Cortex of kidney (tissue), 1 donor: ENCODE measurements at places on chromosomes 16 and 17.

DNA sequence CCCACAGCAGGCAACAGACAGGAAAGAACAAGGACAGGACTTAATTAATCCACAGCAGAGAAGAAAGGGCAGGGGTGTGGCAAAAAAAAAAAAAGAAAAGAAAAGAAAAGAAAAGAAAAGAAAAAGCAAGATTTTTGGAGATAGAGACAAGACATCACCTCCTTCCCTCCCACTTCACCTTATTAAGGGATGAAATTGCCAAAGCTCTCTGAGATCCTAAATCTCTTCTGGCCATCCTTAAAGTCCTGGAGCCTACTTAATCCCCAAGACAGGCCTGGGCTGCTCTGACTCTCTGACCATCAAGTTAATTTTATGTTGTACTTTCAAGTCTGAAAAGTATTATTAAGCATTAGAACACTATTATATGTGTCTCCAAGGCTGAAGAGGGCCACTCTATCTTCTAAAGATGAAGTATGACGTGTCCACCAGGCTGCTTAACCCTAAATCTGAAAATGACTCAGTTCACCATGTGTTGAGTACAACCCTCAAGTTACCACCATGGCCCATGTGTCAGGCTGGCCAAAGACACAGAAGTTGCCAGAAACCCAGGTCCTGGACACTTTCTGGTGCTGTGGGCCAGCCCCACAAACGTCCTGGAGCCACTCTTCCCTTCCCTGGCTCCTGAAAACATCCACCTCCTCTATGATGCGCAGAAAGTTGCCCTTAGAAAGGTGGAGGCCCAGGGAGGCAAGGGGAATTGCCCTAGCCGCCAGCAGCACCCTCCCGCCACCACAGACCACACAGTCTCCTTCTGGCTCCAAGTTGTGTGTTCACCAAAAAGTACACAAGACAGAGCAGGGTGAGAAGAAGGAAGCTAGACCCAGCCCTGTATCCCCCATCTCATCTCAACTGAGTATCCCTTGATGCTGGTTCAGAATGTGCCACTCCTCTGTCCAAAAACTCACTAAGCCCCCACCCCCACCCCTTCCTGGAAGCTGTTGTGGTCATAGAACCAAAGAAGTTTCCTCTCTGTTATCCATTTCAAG lies 2.7 kb downstream of the SOCS1 start:
- DNase-seq = no peak

GRCh38 chr17:27621536-27621935 lies 9.5 kb upstream of the LGALS9 start:
- DNase-seq = no peak

GRCh38 chr16:4578961-4579530 lies 22.9 kb downstream of the C16orf96 start:
- DNase-seq = no peak

DNA sequence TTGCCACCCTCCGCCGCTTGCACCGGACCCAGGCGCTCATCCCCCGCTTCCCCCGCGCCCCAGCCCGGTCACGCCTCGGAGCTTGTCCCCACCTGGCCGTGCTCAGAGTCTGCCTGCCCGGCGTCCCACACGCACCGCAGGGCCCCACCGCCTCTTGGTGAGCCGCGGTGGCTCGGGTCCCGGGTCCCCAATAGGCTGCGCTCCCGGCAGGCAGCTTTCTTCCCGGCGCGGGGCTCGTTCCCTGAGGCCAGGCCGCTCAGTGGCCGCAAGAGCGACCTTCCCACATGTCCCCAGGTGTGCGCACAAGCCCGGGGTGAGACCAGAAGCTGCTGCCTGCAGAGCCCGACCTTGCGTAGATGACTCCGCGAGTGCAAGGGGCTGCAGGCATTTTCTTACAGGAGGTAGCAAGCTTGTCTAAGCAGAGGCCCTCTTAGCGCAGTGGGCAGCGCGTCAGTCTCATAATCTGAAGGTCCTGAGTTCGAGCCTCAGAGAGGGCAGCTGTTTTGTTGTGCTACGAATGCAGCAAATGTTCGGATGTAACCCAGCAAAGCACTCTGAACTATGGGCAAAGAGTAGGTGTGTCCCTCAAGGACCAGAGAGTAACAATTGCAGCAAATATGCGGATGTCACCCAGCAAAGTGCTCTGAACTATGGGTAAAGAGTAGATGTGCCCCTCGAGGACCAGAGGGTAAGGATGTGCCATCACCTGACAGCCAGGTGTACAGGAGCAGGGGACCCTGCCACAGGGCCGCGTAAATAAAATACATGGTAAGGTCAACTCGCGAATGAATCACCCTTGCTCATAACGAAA lies 15.6 kb downstream of the TLE7 start:
- DNase-seq = no peak

DNA sequence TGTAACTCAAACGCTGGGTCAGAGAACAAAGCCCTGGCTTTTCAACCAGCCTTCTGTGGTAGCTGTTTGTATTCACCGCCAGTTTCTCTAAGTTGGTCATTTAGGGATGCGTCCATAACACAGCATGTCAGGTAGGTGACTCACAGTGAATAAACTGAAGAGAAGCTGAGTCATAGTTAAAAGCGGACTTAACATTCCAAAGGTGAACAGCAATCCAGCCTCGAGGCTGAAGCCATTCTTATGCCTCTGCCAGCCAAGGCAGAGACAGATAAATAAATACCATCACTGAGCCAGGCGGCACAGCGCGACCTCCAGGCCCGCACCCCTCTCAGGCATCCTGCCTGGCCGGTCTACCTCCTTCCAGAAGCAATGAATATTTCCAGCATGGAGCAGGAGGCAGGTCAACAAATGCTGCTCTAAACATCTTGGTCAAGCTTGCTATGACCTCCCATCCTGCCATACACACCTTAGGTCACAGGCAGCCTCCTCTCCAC lies 12.4 kb upstream of the CACNG4 start:
- DNase-seq = no peak

- DNase-seq = no peak
Observed at GRCh38 chr17:69857412-69857835, 217.6 kb upstream of the KCNJ16 start.

- DNase-seq = no peak
Observed at GRCh38 chr16:19173649-19174383, 5.8 kb downstream of the SYT17 start.

DNA sequence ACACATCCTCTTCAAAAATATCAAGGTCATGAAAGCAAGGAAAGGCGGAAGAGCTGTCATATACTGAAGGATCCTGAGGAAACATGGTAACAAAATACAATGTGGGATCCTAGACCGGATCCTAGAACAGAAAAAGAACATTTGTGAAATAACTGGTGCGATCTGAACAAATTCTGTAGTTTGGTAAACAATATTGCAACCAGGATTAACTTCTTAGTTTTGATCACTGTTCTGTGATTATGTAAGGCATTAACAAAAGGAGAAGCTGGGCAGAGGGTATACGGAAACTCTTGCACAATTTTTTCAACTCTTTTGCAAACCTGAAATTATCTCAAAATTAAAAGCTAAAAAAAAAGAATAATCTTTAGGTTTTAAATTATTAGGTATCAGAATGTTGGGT lies 109.7 kb downstream of the TRIM37 start:
- no peak for DNase-seq

- no peak for DNase-seq
Observed at GRCh38 chr17:4901108-4901647, 1.7 kb downstream of the CHRNE start.

DNA sequence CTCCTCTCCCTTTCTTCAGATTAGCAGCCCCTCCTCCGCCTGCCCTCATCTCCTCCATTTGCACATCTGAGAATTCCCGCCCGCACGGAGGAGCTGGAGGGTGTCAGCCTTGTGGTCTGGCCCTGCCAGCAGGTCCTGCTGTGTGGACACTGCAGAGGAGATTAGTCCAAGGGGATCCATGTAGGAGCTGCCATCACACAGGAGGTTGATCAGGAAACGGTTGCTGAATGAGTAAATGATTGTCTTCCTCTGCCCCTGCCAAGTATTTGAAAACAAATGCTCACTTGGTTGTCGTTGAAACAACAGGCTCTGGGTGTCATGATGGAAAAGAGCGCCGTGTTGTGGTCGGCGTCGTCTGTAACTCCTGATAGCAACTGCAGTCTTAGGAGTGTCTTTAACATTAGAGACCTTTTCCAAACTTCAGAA lies 63.8 kb upstream of the CHMP6 start:
- DNase-seq = no peak

- no peak for DNase-seq
Observed at GRCh38 chr16:3589001-3589400, 11.8 kb upstream of the NLRC3 start.

GRCh38 chr17:1767358-1767757 lies 5.5 kb downstream of the SERPINF1 start:
- DNase-seq = no peak

DNA sequence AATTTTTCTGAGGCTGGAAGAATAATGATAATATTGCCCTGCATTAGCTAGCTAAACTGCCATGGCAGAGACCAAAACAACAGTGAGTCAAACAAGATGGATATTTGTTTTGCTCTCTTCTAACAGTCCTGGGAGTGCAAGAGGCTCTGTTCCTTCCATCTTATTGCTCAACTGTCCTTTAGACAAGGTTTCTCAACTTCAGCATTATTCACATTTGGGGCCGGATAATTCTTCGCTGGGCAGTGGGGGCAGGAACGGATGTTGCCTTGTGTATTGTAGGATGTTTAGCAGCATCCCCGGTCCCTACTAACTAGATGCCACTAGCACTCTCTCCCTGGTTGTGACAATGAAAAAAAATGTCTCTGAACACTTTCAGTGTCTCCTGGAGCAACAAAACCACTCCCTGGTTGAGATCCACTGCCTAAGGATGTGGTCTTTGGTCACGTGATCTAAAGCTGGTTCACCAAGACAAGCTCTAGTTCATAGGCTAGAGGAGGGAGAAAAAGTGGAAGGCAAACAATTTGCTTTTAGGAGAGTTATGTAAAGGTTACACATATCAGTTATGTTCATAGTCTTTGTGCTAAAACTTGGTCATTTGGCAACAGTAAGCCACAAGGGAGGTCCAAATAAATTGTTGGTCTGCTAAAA lies 144.4 kb downstream of the PCTP start:
- no peak for DNase-seq

- DNase-seq = no peak
Observed at GRCh38 chr16:8055761-8056160, 534.5 kb downstream of the TMEM114 start.

- DNase-seq = no peak
Observed at GRCh38 chr17:76063875-76064546, 8.3 kb downstream of the SRP68 start.

DNA sequence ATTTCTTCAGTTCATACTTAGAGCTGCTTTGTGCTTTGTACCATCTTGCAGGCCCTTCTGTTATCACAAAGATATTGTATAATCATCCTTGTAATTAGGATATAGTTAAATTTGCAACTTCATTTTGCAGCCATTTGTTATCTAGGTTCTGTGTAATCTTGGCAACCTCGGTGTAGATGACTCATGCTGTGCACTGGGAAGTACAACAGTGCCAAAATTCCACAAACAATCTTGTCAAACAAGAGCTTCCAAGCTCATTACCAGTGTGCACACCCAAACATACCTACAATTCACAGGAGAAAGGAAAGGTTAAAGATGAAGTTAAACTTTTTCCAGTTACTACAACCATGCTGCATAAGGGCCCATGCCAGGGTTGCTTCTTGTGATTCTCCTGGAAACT lies 1231.8 kb downstream of the CDH11 start:
- DNase-seq = no peak

GRCh38 chr16:49688036-49688697 lies 167.7 kb downstream of the ZNF423 start:
- no peak for DNase-seq

GRCh38 chr16:89078172-89078571 lies 15.5 kb upstream of the ACSF3 start:
- DNase-seq = no peak

GRCh38 chr17:81413497-81414135 lies 18.4 kb downstream of the BAHCC1 start:
- DNase-seq = no peak

GRCh38 chr16:8950580-8951077 lies 13.1 kb downstream of the USP7 start:
- no peak for DNase-seq

DNA sequence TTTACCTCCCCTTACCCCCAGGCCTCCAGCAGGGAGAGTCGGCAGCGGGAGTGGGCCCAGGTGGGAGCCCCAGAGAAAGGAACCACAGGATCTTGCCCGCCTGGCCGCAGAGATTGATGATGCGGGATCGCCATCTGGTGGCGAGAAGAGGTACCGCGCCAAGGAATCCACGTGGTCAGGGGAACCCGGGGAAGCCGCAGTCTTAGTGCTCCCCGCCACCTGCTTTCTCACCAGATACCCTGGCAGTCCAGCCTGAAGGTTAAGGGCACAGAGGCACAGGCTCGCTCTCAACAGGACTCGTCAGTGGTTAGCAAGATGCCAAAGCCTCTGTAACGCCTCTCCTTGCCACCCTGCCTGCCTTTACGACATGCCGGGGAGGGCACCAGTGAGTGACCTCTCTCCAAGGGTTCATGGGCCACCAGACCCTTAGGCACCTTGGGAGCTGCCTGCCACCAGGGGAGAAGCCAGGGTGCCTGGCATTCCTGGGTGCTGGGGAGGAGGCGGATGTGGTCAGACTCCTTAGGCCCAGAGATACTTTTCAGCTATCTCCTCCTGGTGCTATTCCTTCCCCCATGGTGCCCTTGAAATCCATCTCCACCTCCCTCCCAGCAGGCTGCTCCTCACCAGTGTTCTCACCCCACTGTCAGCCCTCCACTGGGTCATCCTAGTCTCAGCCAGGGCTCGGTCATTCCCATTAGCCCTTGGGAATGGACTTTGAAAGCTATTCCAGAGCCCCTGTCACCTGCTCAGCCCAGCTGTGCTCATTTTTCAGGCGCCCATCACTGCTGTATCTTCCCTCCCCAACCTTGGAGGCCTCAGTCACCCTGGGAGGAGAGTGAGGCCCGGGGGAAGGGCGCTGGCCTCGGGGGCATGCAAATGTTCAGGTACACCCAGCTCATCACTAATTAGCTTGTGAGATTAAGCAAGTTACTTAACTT lies 5.5 kb upstream of the RHBDF2 start:
- DNase-seq = no peak

DNA sequence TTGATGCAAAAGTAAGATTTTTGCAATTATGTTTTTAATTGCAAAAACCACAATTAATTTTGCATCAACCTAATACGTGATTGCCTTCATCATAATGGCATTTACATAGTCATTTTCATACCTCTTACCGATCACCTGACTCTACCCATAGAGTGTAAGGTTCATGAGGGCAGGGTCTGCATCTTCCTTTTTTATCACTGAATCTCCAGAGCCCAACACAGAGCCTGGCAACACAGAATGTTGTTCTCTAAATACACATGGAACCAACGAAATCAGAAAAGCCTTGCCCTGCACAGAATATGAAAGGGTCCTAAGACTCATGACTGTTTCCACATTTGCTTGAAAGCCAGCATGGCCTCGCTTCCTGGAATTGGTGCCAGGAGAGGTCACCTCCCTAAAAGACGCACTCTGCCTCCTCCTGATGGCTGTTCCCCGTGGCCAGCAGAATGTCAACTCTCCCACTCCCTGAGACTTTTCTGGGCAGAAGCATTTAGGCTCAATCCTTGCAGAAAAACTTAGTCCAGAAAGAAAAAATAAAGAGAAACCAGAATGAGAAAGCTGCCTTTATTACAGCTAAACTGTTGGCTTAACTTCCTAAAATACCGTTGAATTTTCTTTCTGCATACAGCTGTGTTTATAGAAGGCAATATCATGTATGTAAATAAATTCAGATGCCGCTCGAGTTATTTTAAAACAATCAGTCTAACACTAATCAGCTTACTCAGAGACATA lies 327.8 kb upstream of the MAF start:
- no peak for DNase-seq
